ENCODE measurements at places on chromosomes 6 and 20. TPM values are rescaled to one million over a fixed set of nuclear protein-coding genes. Genes with fewer than 3 reads are reported as not detected.

The GHRH gene
- total RNA-seq: not detected

The BCAS1 gene
- total RNA-seq: 2.1 TPM

The PPIL6 gene
- 7.9 TPM for total RNA-seq

The TCF21 gene
- not detected for total RNA-seq

The RGS17 gene
- total RNA-seq: 1.8 TPM

The ZNF512B gene
- 32.4 TPM for total RNA-seq
